Amygdala (tissue), 56 donors: ENCODE measurements at places on chromosomes 5 and 9.

DNA sequence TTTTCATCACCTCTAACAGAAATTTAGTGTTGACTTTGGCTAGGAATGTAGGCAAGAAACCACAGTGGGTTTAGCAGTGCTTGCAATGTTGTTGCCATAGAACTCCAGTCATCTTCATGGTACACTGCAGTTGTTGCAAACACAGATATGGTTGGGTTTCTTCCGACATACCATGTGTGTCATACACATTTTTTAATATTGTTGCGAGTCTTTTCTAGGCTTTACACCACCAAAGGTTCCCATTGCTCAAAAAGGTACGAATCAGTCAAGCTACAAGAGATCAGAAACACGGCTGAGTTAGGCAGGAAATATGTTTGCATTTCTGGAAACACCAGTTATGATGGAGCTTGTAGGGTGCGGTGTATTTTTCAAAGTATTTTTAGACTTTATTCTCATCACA, 172.4 kb downstream of the SYK start:
- no peak for DNase-seq

GRCh38 chr9:14353222-14354056, 39.5 kb upstream of the NFIB start:
- DNase-seq, result peak; percentile 89

- DNase-seq, result no peak
Measured at GRCh38 chr5:54022223-54022622, 288.1 kb downstream of the ARL15 start.

GRCh38 chr5:8340739-8341344, 471.9 kb downstream of the MTRR start:
- DNase-seq, result no peak

GRCh38 chr5:98773214-98773463, 324 bp upstream of the RGMB start:
- no peak for DNase-seq

DNA sequence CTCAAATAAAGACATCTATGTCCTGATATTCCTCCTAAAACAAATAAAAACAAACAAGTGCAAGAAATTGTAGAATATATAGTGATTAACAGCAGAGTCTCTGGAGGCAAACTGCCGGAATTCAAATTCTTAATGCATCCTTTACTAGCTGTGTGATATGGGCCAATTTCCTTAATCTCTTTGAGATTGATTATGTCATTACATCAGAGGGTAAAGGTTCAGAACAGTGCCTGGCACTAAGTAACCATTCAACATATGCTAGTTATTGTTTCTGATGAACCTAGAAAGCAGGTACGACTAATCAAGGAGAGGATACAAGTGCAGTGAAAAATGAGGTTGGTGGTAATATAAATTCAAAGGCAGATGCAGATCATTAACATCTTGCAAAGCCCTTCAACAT, 81.1 kb upstream of the ADAMTS19 start:
- no peak for DNase-seq
